Progenitor cell of endocrine pancreas (in vitro differentiated cells): ENCODE measurements at places on chromosomes 13 and 19. TPM values are rescaled to one million over a fixed set of nuclear protein-coding genes. Genes with fewer than 3 reads are reported as not detected.

Gene CYP2S1
- 4.0 and 5.8 TPM in 2 replicates for total RNA-seq

Gene KLK14
- 0.62 and 0.89 TPM in 2 replicates for total RNA-seq

- H3K4me3 ChIP-seq = no peak overlapping the region
- peaks cover 3% of the 10 kb centered on the region for H3K36me3 ChIP-seq
- peaks cover 4% of the 10 kb centered on the region for H3K4me1 ChIP-seq
- H3K27ac ChIP-seq = peak overlapping the region; percentile 7
- H3K27me3 ChIP-seq = peaks cover 7% of the 10 kb centered on the region
Measured at GRCh38 chr13:97211300-97211699, 10.8 kb upstream of the MBNL2 start.

DNA sequence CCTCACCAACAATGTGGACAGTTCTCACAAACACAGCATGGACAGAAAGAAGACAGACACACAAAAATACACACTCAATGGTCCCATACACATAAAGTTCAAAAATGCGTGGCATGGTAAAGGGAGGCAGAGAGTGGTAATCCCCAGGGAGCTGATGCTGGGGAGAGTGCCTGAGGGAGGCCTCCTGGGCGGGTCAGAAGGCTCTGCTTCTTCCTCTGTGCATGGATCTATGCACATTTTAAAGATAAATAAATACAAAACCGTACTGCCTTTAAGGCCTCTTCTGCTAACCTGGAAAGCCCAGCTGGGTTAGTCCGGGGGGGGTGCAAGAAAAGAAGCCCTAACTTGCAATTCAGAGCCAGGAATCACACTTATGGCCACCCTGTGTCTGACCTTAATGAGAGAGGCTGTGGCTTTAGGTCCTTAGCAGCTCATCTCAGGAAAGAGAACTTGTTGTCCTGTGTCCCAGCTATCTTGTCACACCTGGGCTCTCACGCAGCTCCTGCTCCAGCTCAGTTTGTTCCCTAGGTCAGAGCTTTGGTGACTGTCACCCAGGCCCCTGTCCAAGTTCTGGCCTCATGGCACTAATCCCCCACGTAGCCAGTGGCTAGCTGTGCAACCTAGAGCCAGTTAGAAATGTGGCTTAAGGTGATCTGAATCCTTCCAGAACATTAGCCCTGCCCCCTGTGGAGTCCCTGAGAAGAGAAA, 28.5 kb downstream of the POP4 start:
- no peaks in the 10 kb centered on the region for H3K36me3 ChIP-seq
- no peak overlapping the region for H3K4me3 ChIP-seq
- H3K4me1 ChIP-seq = no peaks in the 10 kb centered on the region
- no peak overlapping the region for H3K27ac ChIP-seq
- no peaks in the 10 kb centered on the region for H3K27me3 ChIP-seq

DNA sequence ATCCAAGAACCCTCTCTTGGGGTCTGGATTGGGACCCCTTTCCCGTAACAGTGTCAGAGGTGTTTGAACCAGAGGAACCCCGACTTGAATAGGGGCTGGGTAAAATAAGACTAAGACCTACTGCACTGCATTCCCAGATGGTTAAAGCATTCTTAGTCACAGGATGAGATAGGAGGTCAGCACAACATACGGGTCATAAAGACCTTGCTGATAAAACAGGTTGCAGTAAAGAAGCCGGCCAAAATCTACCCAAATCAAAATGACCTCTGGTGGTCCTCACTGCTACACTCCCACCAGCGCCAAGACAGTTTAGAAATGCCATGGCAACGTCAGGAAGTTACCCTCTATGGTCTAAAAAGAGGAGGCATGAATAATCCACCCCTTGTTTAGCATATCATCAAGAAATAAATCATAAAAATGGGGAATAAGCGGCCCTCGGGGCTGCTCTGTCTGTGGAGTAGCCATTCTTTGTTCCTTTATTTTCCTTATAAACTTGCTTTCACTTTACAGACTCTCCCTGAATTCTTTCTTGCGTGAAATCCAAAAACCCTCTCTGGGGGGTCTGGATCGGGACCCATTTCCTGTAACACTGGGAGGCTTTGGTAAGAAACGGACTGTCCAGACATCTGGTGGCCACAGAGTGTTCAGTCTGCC, 4.4 kb upstream of the SIN3B start:
- peaks cover 1% of the 10 kb centered on the region for H3K36me3 ChIP-seq
- H3K4me1 ChIP-seq = peaks cover 4% of the 10 kb centered on the region
- no peak overlapping the region for H3K27ac ChIP-seq
- no peak overlapping the region for H3K4me3 ChIP-seq
- DNase-seq = no peak

GRCh38 chr19:33789344-33789743, 7.3 kb upstream of the KCTD15 start:
- no peaks in the 10 kb centered on the region for H3K36me3 ChIP-seq
- peaks cover 29% of the 10 kb centered on the region for H3K27me3 ChIP-seq
- no peak overlapping the region for H3K27ac ChIP-seq
- DNase-seq = no peak
- H3K4me3 ChIP-seq = no peak overlapping the region
- no peaks in the 10 kb centered on the region for H3K4me1 ChIP-seq
